Forelimb muscle (tissue), 1 donor: ENCODE measurements at places on chromosomes 7 and 10. TPM values are rescaled to one million over a fixed set of nuclear protein-coding genes. Genes with fewer than 3 reads are reported as not detected.

Gene CPA1
- 6.5 TPM for polyA plus RNA-seq

Gene TMEM270
- not detected for polyA plus RNA-seq

Gene ANKRD1
- polyA plus RNA-seq, result 143 TPM

DNA sequence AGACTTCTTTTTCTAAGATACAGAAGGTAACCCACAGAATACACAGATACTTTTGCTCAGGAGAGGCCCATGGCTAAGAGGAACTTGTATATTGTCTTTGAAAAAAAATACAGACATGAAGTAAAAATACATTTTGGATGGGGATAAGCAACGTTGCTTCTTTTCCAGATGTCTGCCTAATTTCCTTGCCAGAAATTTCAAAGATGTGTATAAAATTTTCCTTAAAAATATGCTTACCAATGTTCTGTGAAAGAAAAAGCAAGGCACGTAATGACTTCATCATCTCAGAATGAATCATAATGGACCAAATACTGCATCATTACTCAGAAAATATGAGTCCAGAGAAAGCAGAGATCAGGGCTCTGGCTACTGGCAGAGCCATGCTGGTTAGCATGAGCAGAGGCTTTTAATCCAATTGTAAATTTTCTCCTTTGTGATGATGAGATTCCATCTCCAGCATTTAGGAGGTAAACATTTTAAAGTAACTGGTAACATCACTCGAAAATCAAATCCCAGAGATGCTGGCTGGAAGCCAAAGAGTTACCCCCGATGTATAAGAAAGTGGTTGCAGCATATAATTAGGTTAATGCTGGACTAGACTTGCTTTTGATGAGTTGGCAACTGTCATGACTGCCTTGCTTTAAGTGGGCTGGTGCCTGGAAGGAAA, 272.5 kb downstream of the SEMA3A start:
- peak; percentile 66 for DNase-seq

Gene PLCE1
- 47.9 TPM for polyA plus RNA-seq

GRCh38 chr10:90871279-90871765, 452 bp upstream of the RPP30 start:
- DNase-seq, result no peak

GRCh38 chr7:133674079-133674763, 421.3 kb downstream of the EXOC4 start:
- no peak for DNase-seq

DNA sequence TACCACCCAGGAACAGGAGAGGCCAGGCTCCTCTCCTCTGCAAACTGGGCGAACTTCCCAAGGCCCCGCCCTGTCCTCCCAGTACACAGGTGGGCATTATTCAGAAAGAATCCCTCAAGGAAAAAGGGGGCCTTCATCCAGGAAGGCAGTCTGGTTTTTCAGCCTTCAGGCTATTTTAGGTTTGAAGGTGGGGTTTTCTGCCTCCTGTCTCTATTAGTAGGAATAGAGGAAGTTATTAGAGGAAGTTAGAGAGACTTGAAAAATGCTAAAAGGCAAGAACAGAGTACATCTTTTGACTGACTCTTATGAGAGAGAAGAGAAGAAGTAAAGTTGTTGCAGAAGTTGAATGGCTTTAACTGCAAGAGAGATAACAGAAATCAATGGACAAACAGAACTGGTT, 250.9 kb upstream of the SORCS1 start:
- DNase-seq, result no peak

Gene NUDCD3
- 80.1 TPM for polyA plus RNA-seq

Gene GIMAP4
- polyA plus RNA-seq, result 20.1 TPM

Gene SPDYE1
- 1.6 TPM for polyA plus RNA-seq

- DNase-seq, result no peak
These were observed 29.4 kb downstream of the CHST15 start for GRCh38 chr10:124063750-124064603.

- no peak for DNase-seq
These were observed 7.7 kb upstream of the GRB10 start for GRCh38 chr7:50790381-50790780.

Gene MAPK8
- polyA plus RNA-seq, result 39.1 TPM

GRCh38 chr7:123024989-123025758, 29.7 kb upstream of the TAS2R16 start:
- DNase-seq, result no peak

DNA sequence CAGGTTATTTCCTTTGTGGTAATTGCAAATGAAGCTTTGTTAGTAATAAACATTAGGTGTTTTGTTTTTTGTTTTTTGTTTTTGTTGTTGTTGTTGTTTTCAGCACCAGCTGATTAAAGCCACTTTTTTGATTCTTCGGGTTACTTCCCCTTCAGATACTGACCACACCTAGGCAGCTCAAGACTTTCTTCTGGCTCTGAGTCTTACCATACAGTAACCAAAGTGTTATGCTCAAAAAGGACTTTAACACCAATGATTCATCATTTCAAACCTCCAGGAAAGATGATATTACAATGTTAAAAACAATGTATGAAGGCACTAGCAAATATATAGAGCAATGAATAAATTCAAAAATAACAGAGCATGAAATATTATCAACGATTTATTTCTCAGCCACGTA, 265.2 kb upstream of the SP8 start:
- DNase-seq, result no peak

GRCh38 chr10:2212244-2212834, 475.0 kb upstream of the ADARB2 start:
- DNase-seq, result no peak

Gene DRGX
- polyA plus RNA-seq, result not detected

DNA sequence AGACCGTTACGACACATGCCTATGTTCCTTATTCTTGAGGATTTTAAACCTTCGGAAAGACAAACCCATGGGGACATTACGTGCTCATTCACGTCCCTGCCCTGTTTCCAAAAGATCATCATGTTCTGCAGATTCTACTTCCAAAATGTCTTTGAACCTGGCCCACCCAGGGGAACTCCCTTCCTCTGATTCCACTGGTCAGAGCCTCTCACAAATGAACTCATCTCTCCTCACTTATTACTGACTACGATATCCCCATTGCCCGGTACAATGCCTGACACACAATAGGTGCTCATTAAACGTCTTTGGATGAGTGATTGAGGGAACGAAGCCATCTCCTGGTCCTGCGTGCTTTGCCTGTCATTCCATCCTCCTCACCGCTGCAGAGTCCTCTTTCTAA, 168.3 kb upstream of the RNF32 start:
- no peak for DNase-seq

Gene PRF1
- 0.82 TPM for polyA plus RNA-seq

GRCh38 chr10:60910543-60910942, 33.4 kb downstream of the RHOBTB1 start:
- no peak for DNase-seq

DNA sequence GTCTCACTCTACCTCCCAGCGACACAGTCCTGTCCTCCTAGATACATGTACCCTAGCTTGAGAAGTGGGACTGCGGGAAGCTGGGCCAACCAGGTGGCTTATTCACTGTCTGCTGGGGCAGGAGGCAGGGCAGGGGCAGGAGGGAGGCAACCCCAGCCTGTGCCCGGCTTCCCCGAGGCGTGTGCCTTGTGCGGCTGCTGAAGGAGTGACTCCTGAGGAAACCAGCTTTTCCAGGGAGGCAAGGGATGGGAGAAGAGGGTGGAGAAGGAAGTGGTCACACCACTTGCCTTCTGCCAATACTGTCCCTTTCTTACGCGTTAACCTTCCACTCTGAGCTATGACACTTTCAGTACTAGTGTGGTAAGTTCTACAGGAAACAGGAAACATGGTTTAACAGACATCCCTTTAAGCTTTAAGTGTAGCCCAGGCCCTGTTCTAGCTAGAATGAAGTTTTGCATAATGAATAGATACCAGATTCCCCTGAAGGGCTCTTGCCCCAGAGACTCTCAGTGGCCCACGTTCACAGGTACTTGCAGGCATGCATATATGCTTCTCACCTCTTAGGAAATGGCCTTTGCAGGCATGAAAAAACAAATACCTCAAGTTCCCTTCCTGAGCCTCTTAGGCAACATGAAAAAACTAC, 40.6 kb downstream of the SYPL1 start:
- DNase-seq, result no peak

Gene STOX1
- polyA plus RNA-seq, result 2.5 TPM

- no peak for DNase-seq
These were observed 23.3 kb downstream of the FZD1 start for GRCh38 chr7:91287371-91288084.

Gene TMEM273
- 5.6 TPM for polyA plus RNA-seq

Gene TCTN3
- polyA plus RNA-seq, result 23.5 TPM

GRCh38 chr10:90842725-90843124, 15.1 kb downstream of the HTR7 start:
- no peak for DNase-seq

- DNase-seq, result no peak
These were observed 122.2 kb upstream of the PRSS58 start for GRCh38 chr7:142380069-142380468.
